ENCODE measurements at places on chromosomes 7 and 10. TPM values are rescaled to one million over a fixed set of nuclear protein-coding genes. Genes with fewer than 3 reads are reported as not detected.

HSPB1 gene
- total RNA-seq, result 565 TPM

MINPP1 gene
- 44.5 TPM for total RNA-seq

SMARCD3 gene
- 3.6 TPM for total RNA-seq

GPR26 gene
- not detected for total RNA-seq

- DNase-seq, result no peak
- H3K4me3 ChIP-seq, result no peak overlapping the region
Observed at GRCh38 chr7:5393748-5394147, 29.9 kb downstream of the TNRC18 start.

DNA sequence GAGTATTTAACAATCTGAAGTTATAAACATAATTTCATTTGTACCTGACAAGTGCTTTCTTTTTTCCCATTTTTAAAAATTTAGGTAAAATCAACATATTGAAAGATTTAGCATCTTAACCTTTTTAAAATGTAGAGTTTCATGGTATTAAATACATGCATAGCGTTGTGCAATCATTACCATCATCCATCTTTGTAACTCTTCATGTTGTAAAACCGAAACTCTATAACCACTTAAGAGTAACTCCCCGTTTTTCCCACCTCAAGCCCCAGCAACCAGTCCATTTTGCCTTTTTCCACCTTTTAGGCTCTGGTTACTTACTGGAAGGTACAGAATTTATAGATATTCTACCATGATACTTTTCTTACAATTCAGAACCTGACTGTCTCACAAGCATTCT, 892.5 kb downstream of the DNAJB9 start:
- no peaks in the 10 kb centered on the region for H3K27me3 ChIP-seq
- DNase-seq, result no peak
- no peak overlapping the region for H3K27ac ChIP-seq
- H3K4me3 ChIP-seq, result no peak overlapping the region
- no peaks in the 10 kb centered on the region for H3K4me1 ChIP-seq
- no peaks in the 10 kb centered on the region for H3K36me3 ChIP-seq

GRCh38 chr10:1928606-1929005, 191.3 kb upstream of the ADARB2 start:
- H3K27me3 ChIP-seq, result peaks cover 8% of the 10 kb centered on the region
- H3K4me1 ChIP-seq, result no peaks in the 10 kb centered on the region
- H3K27ac ChIP-seq, result no peak overlapping the region
- DNase-seq, result no peak
